CD4-positive, alpha-beta T cell treated with Interleukin-10 for 1 hour (primary cell): ENCODE measurements at places on chromosomes 1 and 21.

GRCh38 chr1:1173061-1173792, 453 bp upstream of the TTLL10 start:
- DNase-seq = no peak

GRCh38 chr1:243288062-243288461, 32.2 kb downstream of the SDCCAG8 start:
- DNase-seq = no peak

DNA sequence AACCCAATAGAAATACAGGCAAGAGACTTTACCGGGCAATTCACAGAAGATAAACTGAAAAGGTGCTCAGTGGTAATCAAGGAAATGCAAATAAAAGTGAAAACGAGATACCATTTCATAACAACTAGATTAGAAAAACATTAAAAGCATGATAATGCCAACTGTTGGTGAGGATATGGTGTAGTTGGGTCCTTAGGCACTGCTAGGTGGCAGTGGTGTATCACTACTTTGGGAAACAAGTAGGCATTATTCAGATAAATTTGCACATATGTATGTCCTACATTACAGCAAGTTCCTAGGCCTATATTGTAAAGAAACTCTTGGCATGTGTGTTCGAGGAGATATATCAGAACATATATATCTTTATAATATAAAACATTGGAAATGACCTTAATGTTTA, 31.0 kb downstream of the AZIN2 start:
- DNase-seq = peak; percentile 25

DNA sequence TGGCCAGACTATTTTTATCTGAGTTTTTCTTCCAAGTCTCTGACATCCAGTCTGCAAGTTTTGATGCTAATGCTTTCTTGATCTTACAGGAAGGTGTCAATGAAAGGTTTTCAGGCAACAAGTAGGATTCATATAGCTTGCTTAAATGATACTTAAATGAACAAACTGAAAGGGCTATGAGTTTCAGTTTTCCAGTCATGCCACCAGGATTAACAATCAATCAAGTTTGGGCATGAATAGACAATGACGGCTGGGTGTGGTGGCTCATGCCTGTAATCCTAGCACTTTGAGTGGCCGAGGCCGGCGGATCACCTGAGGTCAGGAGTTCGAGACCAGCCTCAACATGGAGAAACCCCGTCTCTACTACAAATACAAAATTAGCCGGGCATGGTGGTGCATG, 34.3 kb upstream of the SLC16A1 start:
- DNase-seq = no peak

- peak; percentile 55 for DNase-seq
These were observed 26.0 kb downstream of the S1PR1 start for GRCh38 chr1:101262630-101263348.

DNA sequence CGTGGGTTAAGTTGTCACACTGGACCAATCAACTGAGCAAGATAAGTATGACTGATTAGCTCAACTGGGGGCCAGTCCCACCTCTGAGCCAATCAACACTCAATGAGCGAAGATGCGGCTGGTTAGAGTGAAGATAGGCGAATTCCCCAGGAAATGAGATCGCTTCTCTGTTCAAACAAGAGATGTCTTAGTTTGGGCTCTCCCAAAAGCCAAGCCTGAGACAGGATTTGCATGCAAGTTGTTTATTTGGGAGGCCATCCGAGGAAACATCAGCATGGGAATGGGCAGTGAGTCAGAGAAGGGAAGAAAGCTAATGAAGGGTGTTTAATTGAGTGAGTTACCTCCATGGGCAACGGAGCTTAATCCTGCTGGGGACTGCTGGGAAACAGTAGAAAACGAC, 4.9 kb upstream of the GJB5 start:
- DNase-seq = no peak

DNA sequence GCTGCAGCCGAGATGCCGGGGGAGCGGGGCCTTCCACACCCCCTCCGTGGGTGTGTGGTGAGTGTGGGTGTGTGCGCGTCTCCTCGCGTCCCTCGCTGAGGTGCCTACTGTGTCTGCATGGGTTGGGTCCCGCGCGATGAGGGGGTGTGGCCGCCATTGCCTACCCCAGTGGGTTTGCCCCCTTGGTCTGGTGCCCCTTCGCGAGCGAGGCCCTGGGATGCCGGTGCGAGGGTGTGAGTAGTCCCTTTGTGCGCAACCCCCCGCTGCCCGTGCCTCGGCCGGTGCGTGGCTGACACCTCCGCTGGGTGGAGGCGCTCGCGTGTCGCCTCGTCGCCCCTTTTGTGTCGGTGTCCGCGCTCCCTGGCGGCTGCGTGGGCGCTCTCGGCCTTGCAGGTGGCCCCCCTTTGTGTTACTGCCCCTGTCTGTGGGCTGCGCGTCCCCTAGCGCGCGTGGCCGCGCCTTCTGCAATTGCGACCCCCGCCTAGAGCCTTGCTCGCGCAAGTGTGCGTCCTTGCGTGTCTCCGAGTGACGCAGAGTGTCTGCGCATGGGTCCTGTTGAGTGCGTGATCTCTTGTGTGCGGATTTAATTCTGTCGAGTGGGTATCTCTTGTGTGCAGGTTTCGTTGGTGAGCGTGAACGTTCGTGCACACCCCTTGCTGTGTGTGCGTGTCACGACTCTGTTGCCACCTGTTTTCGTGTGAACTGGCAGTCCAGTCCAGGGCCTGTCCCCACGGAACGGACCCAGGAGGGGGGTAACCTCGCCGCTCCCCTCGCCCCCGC, 553 bp downstream of the TTC3 start:
- peak; percentile 67 for DNase-seq

DNA sequence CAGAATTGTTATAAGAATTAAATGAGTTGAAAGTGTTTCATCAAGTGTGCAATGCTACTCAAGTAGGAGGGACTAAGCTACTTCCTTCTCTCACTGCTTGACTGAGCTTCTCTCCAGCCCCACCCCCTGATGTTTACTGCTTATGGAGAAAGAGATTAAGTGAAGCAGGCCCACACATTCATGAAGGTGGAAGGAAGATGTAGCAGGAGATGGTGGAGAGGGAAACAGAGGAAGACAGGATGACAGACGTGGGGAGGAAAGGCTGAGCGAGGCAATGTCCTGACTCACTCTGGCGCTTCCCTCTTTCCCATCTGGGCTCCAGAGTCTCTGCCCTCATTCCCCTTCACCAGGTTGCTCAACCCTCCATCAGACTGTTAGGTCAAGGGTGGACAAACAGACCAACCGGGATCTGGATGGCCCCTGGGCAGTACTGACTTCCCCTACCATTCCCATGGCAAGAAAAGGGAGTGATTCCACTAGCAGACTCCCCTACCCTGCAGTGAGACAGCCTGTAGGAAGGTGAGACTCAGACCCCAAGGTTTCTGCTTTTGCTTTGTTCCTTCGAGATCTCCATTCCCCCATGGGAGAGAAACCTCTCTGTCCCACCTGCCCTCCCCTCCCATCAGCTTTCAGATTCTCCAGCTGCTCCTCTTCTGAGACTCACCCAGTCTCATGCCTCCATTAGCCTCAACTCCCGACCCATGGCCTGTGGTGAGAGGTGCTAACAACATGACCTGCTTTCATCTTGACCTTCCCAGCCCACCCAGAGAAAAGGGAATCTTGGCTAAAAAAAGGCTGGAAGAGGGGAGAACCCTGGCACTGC, 3.1 kb upstream of the ARHGEF2 start:
- DNase-seq = peak; percentile 59

DNA sequence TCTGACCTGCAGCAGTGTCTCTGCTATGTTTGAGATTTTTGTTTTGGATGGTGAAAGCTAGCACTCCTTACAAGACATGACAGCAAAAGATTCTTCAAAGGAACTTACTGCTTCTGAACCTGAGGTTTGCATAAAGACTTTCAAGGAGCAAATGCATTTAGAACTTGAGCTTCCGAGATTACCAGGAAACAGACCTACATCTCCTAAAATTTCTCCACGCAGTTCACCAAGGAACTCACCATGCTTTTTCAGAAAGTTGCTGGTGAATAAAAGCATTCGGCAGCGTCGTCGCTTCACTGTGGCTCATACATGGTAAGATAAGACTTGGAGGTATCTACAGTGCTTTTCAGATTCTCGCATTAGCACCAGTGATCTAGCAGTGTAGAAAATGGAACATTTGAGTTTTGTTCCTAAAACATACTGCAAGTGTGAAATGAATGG, 200.2 kb downstream of the PDE4B start:
- no peak for DNase-seq

DNA sequence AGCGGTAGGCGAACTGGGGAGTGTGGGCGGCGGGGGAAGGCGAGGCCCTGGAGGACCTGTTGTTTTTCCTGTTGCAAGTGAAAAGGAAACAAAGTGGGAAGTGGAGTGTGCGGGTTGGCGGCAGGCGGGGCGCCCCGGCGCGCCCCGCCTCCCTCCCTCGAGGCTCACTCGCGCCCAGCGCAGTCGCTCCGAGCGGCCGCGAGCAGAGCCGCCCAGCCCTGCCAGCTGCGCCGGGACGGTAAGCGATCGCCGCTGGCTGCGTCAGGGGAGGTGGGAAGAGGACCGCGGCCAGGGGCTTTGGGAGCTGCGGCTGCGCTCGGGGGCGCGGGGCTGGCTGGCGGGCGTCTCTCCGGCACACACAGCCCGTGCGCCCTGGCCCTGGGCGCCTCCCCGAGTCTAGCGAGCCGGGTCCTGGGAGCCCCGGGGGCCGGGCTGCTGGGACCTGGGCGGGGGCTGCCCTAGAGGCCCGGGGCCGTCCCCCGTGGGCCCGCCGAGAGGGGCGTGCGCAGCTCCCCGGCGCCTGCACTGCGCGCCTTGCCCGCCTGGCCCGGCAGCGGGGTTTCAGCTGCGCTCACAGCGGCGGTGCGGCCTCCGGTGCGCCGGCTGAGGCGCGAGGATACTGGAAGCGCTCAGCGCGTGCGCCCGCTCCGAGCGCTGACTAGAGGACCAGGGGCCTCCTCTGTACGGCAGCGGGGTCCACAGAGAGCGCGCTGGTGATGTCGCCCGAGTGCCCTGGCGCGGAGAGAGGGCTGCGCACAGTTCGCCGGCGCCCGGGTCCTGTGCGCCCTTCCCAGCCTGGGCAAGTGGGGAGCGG, at the start of gene PIK3CD:
Gene PIK3CD (plus strand): TSS at position 167 of the 814 bp plus-strand sequence. CDS start 58,725 bp downstream, outside the sequence.
- DNase-seq = peak; percentile 36

- no peak for DNase-seq
These were observed 455.5 kb upstream of the ADAMTS5 start for GRCh38 chr21:27422435-27422834.

- no peak for DNase-seq
These were observed 10.8 kb upstream of the FYB2 start for GRCh38 chr1:56830052-56830451.

DNA sequence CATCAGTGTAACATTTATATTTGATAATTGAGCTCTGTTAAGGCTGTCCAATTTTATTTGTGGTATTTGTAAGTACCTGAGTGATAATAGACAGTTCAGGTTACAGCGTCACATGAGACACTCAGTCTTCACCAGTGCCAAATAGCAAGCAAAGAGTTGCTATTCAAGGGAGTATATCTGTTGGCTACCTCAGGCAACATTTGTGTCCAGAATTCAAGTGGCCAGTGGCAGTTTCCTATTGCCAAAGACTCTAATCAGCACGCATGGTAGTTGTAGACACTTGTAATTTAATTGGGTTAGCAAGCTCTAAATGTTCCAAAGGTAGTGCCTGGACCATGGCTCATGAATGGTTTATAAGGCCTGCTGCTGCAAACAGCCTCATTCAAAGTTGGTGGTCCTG, 1524.3 kb upstream of the B3GALT2 start:
- no peak for DNase-seq

DNA sequence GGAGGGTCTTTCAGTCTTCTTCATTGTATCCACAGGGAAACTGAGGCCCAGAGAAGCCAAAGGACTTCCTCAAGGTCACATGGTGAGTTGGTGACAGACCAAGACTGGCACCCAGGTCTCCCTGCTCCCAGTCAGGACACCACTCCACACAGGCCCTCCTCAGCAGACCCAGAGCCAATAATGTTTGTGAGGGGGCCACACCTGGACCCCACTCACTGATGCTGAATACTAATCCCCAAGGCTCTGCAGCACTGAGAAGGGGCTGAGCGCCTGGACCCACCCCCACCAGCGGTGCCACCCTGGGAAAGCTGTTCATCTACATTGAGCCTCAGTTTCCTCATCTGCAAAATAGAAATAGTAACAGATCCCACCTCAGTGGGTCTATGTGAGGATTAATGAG, 79.5 kb downstream of the GLIS1 start:
- DNase-seq = no peak

GRCh38 chr1:162629651-162630050, 2.6 kb upstream of the DDR2 start:
- DNase-seq = no peak

DNA sequence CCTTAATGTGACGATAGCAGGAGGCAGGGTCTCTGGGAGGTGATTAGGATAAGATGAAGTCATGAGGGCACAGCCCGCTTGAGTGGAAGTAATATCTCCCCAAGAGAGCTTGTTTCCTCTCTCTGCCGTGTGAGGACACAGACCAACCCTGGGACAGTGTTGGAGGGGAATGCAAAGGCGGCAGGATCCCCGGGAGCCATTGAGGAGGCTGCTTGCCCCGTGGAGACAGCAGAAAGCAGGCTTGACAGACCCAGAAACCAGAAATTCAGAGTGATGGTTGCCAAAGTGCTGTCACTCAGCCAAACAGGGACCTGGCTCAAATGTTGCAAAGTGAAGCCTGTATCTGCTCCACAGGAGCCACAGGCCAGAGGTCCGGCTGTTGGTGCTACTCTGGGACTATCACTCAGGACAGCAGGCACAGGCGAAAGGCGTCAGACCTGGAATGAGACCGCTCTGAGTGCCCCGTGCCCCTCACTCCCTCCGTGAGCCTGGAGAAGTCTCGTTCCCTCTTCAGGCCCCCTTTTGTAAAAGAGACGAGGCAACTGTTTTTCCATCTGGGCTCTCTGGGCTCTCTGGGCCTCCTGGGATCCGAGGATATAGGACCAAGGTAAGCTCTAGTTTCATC, 96.6 kb upstream of the VANGL1 start:
- no peak for DNase-seq

DNA sequence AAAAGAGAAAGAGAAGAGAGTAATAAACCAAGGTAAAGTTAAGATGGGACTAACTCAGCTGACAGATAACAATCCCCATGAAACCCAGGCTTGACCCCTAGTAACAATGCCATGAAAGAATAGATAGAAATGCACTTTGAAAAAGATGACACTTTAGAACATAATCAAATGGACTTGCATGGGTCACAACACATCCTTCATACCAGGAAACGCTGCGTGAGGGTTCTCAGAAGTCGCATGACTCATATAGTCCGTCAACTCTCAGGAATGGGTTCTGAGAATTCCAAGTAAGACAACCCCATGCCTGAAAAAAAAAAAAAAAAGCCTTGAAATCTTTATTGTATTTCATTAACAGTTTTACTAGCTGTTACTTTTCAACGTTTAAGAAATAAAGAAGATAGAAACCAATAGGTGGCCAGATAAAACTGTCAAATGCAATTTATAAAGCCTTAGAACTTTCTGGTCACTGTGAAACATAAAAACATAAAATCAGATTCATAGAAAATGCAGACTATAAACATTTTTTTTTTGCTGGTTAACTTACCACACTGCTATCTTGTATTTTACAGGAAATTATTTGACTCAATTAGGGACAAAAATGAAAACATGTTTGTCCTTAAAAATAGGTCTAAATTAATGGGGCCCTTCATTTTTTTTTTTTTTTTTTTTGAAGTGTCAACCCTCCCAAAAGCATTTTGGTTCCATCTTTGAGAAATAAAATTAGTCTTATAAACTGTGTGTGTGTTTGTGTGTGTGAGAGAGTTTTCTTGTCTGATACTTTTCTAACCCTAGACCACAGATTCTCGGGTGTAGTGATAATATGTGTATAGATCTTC, 202.1 kb downstream of the NCAM2 start:
- DNase-seq = no peak

- DNase-seq = no peak
These were observed 149.6 kb downstream of the CYYR1 start for GRCh38 chr21:26423511-26423910.
